ENCODE measurements at places on chromosomes 5 and 9.

DNA sequence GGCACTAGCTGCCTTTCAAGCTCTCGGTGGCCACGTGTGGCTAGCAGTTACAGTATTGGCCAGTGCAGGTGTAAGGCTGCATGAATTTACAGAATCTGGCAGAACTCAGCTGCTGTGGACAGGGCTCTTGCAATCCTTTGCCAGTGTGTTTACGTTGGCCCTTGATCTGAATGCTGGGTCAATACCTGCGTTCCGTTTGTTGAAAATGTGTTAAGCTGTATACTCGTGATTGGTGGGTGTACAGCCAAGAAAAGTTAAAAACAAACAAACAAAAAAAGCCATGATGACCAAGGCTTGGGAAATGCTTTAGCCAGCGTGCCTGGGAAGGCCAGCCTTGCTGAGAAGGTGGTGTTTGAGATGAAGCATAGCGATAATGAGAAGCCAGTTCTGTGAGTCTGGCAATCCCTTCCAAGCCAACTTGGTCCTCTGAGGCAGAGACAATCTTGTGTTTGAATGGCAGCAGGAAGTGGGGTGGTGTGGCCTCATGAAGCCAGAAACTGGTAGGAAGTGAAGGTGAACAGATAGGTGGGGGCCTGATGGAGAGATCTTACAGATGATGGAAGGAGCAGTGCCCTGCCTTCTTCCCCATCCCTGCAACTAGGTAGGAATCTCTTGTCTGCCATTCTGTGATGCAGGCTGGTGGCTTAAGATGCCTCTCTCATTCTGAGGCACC lies 820 bp upstream of the CFAP90 start:
- no peak for DNase-seq

GRCh38 chr9:126582427-126582826 lies 31.3 kb upstream of the LMX1B start:
- no peak for DNase-seq

- DNase-seq, result no peak
Observed at GRCh38 chr9:105667867-105668266, 5.6 kb downstream of the TAL2 start.

GRCh38 chr5:37029436-37029835 lies 152.9 kb downstream of the NIPBL start:
- DNase-seq, result no peak

- DNase-seq, result no peak
Observed at GRCh38 chr5:176524987-176525386, 12.2 kb downstream of the RNF44 start.

- DNase-seq, result no peak
Observed at GRCh38 chr9:88711719-88712118, 176.7 kb downstream of the NXNL2 start.

- peak; percentile 94 for DNase-seq
Observed at GRCh38 chr9:91711755-91712601, 238.1 kb downstream of the ROR2 start.

GRCh38 chr9:127388037-127388855 lies 8.7 kb upstream of the SLC2A8 start:
- peak; percentile 89 for DNase-seq

DNA sequence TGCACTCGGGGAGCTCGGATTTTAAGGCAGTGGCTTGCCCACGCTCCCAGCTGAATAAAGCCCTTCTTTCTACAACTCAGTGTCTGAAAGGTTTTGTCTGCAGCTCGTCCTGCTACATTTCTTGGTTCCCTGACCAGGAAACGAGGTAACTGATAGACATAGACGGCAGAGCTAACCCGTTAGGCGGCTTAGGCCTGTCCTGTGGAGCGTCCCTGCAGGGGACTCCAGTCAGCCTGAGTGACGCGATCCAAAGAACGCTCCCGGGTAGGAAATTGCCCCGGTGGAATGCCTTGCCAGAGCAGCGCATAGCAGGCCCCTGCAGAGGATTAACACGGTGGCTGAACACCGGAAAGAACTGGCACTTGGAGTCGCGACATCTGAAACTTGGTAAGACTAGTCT lies 1.8 kb upstream of the SELENOP start:
- no peak for DNase-seq

DNA sequence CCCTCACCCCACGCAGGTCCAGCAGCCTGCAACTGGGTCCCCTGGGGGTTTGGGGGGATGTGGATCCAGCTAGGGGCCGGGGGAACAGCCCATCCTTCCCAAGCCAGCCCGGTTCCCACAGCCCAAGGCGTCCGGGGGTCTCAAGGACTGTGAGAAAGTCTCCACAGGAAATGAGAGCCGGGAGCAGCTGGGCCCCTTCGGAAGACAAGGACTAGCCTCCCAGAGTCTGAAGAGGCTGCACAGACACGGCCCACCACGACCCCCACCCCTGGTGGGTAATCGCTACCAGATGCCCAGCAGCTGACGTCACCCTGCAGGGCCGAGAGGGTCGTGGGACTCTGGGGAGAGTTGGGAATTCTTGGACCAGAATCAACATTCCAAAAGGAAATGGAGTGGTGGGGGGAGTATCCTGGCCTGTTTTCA lies 10.5 kb downstream of the SH2D3C start:
- no peak for DNase-seq

GRCh38 chr5:166649676-166650075 lies 1641.8 kb upstream of the WWC1 start:
- DNase-seq, result no peak

- no peak for DNase-seq
Observed at GRCh38 chr9:121807069-121807822, 155.8 kb downstream of the DAB2IP start.

- no peak for DNase-seq
Observed at GRCh38 chr5:172758077-172758833, 12.7 kb downstream of the DUSP1 start.

- no peak for DNase-seq
Observed at GRCh38 chr9:126604059-126605055, 9.4 kb upstream of the LMX1B start.

GRCh38 chr9:28471261-28471660 lies 898.0 kb upstream of the C9orf72 start:
- DNase-seq, result no peak

- peak; percentile 87 for DNase-seq
Observed at GRCh38 chr5:157273131-157273556, 7.2 kb downstream of the CYFIP2 start.

- no peak for DNase-seq
Observed at GRCh38 chr9:4143936-4144717, 155.7 kb downstream of the GLIS3 start.

GRCh38 chr9:69874301-69875060 lies 53.9 kb downstream of the CFAP95 start:
- no peak for DNase-seq

DNA sequence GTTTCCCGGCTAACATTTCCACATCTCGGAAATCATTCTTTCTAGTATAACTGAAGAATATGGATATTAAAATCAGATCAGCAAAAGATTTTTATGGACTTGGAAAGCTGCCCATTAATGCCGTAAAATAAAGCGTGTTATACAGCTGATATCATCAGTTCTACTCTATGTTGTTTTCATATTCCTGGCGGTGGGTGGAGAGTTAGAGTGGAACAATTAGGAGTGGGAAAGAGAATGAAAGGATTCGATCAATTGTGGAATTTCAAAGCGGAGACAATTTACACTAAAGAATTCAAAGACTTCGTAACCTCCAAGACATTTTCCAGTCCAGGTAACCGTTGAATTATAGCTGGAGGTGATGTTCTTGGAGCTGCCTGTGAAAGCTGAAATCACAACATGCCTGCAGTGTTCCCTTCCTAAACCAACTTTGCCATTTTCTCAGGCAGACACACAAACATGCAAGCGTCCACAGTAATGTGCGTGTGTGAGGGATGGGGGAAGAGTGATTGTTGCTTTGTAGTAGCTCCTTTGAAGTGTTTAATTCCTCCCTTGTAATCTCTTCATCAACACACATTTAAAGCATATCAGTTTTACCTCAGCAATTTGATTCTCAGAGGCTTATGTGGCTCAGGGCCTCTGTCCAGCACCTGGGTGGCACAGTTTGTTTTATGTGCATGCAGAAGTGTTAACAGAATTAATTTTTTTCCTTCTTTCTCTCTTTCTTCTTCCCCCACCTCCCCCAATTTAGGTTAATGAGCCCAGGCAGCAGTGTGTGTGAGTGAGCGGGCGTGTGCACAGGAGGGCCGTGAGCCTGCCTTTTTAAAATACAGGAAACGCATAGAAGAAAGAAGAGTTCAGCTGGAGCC lies 544.1 kb downstream of the RAB3C start:
- no peak for DNase-seq

Data from GM12865 (cell line).